ENCODE measurements at places on chromosomes 4 and X.

DNA sequence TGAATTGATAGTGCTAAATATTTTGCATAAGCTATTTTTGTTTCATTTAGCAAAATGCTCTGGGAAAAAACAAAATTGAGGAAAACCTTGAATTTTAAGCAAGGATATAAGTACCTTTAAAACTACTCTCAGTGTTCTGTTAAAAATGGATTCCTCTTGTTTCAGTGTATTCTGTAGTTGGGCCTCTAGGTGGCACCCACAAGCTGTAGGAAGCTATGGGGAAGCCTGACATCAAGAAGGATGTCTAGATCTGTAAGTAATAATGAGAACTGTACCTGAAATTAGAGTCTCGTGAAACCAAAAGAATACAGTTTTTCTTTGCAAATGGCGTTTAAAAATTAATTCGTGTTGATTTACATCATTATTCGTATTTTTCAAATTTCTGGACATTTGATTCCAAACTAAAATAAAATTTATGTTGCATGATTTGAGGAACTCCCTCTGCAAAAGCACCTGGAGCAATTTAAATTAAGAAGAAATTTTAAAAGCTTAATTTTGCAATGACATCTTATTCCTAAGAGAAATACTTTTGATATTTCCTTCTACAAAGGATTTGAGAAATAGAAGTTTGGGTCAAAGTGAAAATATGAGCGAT lies 51.2 kb downstream of the TMPRSS11E start:
- DNase-seq, result peak; percentile 25

DNA sequence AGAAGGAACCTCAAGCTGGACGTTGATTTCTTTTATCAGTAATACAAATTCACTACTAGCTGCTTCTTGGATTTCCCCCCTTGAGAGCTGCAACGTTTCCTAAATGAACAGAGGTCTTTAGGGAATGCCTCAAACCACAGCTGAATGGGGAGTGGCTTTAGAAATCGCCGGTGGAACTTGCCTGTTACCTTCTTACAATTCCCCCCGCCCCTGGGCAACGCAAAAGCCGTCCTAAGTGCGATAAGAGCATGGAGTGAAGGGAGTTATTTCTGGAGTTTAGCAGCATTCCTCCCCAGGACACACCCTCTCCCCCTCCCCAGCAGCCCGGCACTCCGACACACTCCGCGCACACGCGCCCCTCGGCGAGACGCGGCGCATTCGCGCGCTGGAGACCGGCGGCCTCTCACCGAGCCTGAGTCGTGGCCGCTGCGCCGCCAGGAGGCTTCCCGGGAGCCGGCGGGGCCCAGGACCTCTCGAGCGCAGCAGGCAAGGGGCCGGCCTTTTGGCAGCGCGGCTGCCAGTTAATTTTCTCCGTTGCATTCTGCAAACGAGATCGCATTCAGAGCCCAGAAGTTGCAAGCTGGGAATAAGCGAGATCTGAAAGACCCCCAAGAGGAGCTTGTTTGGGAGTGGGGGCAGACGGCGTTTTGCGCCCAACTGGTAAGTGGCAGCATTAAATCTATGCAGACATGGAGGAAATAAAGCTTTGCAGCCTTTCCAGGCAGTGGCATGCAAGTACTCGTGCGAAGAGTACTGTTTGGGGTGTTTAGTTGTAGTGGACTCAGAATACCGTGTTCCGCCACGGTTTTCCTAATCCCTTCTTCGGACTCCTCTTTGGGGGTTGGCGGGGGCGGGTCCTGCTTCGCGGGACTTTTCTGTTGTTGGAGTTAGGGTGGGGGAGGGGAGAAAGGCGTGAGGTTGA lies 134.7 kb downstream of the PALLD start:
- no peak for DNase-seq

- DNase-seq, result no peak
These were observed 95.6 kb downstream of the MAPK10 start for GRCh38 chr4:86264241-86264640.

DNA sequence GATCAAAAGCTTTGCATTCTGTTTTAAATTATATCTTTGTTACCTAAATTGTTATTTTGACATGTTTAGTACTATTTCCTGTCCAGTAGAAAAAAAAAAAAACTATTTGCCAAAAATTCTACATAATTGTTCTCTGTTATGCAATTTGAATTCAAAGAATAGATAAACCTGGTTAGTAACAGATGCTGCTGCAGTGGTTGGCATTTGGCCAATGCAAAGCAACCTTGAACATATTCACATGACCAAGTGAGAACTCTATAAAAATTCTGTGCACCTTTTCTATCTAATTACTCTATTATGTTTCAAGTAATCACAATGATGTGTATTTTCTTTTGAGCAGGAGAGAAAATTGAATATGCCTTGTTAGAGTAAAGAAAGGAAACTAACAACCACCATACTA lies 1473.4 kb downstream of the RPA4 start:
- no peak for DNase-seq

GRCh38 chrX:134932528-134933217 lies 58.1 kb upstream of the SMIM10 start:
- DNase-seq, result no peak

GRCh38 chrX:42025861-42026260 lies 102.5 kb upstream of the CASK start:
- DNase-seq, result no peak

DNA sequence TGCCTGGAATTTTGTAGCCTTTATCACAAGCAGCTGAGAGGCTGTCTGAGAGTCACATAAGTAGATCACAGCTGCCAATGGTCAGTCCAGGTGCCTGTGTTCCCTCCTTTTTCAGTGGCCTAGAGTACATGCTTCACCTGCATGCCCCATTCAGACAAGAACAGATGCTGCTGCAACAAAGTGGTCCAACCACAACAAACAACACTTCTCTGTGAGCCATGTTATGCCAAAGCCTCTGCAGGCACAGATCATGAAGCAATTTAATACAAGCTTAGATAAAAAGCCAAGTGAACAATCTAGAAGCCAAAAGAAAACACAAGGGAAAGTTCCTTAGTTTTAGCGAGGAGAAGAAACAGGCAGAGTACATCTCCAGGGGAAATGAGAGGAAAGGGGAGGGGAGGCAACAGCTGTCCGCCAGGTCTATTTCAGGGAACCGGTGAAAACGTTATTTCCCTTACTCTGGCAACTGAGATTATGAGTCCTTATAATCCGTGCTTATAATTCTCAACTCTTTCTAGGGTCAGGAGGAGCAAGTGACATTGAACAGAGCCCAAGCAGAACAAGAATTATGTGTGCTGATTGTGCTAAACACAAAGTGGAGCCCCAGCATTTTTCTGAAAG lies 92.6 kb downstream of the TSPAN5 start:
- no peak for DNase-seq

- DNase-seq, result no peak
These were observed 23.1 kb downstream of the MOSPD2 start for GRCh38 chrX:14896273-14896672.

- no peak for DNase-seq
These were observed 340.0 kb upstream of the RASGEF1B start for GRCh38 chr4:81811562-81812293.

DNA sequence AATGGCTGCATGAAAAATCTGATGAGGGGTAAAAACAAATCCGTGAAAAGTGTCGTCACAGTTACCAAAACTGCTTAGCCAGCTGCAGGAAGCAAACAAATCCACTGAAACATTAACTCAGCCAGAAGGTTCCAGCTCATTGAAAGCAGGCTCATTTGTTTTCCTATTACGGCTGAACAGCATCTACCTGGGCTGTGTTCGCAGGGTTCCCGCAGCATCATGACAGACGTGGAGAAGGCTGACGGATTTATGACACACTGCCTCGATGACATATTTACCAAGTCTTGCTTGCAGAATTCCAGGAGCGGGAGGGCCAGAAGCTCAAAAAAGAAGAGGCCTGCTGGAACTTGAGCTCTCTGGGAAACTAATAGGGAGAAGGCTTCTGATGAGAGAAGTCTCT lies 781.1 kb downstream of the RAB28 start:
- DNase-seq, result no peak

DNA sequence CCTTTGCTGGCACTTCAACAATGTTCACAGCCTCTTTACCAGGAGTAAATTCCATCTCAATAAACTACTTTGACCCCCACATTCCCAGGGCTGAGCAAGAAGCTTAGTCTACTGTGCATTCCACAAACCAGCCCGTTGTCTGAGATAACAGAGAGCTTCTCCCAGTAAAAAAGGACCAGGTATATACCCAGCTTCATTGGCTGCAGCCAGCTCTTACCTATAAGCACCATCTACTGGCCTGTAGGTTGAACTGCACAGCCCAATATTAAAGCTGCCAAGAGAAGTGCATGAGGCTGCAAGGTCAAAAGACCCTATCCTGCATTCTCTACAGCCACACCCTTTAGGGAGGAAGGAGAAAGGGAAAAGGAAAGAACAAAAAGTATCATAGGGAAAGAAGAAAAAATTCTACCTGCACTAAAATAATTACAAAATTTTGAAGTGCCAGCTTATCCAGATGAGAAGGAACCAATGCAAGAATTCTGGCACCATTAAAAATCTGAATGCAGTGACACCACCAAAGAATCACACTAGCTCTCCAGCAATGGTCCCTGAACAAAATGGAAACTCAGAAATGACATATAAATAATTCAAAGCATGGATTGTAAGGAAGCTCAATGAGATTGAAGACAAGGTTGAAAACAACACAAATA lies 45.7 kb upstream of the INTU start:
- DNase-seq, result no peak

DNA sequence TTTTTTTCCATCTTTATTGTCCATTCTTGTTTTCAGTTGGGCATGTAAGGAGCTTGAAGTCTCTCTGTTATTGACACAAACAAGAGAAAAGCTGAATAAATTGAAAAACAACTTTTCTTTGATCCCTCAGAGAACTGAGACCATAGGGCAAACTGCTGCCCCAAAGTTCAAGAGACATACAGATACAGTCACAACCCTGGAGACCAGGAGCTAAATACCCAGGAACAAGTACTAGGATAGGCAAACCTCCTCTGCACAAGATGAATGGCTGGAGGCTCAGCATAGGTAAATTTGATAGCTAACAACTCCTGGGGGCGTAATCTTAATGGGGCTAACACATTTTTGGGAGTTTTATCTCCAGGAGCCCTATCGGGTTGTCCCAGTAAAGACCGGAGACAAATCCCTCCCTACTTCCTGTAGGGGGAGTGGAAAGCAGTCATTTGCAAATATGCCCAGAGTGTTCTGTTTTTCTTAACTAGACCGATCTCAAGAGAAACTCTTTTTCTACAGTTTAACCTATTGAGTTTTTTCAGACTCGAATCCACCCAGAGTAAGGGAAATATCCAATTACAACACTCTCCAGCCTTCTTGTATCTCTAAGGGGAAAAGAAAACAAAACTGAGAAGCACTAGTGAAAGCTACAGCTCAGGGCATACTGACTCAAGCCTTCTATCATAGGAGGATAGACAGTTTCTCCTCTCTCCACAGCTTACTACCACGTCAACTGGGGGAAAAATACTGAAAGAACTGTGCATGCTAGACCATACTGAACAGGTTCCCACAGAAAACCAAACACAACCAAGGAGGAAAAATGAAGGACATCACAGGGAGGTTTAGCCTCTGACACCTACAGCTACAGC lies 23.1 kb downstream of the MAGEA8 start:
- no peak for DNase-seq

DNA sequence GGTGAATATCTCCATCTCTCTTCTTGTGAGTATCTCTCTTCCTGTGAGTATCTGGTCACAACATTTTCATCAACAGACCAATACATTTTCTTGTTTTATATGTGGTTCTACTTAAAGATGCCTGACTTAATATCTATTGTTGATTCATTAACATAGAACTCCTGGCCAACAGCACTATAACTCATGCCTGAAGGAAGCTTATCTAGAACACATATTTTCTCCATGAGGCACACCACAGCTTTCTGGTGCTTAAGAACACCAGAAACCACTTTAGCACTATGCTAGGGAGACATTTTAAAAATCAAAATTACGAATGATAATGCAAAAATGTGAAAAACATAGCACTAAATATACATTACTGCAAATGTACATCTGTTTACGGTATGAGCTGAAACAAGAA lies 190.4 kb downstream of the GABRB1 start:
- DNase-seq, result no peak

GRCh38 chr4:20412072-20412471 lies 160.4 kb downstream of the SLIT2 start:
- no peak for DNase-seq

- no peak for DNase-seq
These were observed 200.9 kb downstream of the DACH2 start for GRCh38 chrX:86349115-86349514.

DNA sequence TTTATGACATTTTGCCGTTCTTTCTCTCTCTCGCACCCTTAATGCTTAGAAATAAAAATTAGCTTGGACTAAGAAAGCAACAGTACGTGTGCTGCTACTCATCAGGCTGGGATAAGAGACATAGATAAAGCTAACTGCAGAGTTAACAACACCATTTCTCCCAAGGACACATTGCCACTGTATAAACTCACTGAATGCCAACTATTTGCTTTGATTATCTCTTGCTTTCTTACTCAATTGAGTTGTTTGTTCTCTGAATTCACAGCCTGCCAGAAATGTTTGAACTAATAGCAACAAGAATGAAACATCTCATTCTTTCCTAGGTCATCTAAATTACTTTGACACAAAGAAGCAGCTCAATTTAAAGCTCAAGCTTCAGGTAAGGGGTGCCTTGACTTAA lies 34.6 kb downstream of the F8 start:
- DNase-seq, result no peak

GRCh38 chr4:2843941-2844584 lies 419 bp downstream of the ADD1 start:
- no peak for DNase-seq

- no peak for DNase-seq
These were observed 83.9 kb downstream of the KCNIP4 start for GRCh38 chr4:21864686-21865085.

GRCh38 chr4:86896596-86896995 lies 4.4 kb upstream of the C4orf36 start:
- DNase-seq, result no peak

DNA sequence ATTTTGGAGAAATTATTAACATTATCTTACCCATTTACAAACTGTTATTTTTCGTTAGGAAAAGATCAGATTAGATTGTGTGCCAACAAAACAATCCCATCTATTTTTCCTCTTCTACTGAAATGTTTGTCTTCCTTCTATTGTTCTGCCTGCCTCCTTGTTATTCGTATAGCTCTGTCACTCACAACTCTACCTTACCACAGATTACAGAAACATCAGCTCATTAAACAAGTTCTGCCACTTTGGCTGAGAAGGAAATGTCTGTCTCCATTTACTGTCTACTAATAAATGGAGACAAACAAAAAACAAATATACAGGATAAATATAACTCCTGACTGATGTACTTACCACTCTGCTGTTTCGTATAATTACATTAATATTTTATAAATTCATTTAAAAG lies 211.4 kb downstream of the ENOX2 start:
- no peak for DNase-seq

DNA sequence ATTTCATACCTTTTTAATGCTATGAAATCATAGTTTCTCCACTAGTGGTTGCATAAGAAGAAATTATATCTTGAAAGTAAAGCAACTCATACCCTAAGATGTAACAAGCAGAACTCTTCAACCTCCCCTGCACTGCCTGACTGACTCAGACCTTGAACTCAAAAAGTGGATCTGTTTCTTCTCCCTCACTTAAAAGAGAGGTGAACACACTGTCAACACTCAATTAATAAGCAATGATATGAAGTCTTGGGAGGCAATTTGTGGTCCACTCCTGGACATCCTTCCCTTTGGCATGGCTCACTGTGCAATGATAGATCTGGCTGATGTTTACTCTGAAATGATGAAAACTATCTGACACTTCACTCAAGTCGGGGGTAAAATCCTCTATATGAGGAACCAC lies 282.0 kb upstream of the DKK2 start:
- DNase-seq, result no peak

All from T-helper 2 cell (primary cell).